ENCODE measurements at places on chromosomes 12 and 14.

DNA sequence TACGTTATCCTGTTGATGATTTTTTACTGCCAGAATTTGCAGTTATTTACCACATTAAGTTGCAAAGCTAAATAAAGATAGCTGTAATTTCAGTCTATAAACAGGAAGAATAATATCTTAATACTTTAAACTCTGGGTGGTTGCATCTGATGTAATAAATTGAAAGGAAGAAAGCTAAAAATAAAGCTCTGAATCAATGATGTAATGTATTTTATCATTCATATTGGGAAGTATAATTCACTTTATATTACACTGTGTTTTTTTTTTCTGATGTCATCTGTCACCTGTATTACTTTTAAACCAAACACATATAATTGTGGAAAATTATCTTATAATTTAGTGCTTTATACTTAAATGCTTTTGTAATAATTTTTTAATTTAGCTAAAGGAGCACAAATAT lies 37.1 kb downstream of the PDZRN4 start:
- no peak for DNase-seq

DNA sequence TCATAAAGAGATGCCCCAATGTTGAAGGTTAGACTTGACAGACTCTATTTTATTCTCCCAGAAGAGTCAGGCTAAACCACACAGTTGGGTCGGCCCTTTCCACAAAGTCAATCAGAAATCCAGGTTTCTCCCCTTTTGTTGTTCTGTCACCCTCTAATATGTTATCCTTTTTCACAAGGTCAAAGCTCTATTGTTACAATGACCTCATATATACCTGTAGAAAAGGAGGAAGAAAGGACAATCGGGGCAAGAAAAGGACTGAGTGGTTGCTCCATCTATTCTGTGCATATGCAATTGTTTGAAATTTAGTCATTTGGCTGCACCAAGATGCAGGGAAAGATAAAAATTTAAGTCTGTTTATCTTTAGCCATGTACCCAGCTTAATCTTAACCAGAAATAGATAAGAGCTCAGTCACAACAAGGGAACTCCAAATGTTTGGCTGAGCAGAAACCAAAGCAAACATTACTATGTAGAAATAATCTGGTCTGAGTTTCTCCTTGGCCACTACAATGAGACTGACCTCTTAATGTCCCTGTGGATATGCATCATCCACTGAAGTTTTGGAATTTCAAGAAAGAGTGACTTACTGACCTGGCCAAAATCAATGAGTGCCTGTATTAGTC lies 503.7 kb downstream of the GALC start:
- no peak for DNase-seq

- DNase-seq = no peak
These were observed 17.8 kb downstream of the SINHCAF start for GRCh38 chr12:31308116-31308515.

DNA sequence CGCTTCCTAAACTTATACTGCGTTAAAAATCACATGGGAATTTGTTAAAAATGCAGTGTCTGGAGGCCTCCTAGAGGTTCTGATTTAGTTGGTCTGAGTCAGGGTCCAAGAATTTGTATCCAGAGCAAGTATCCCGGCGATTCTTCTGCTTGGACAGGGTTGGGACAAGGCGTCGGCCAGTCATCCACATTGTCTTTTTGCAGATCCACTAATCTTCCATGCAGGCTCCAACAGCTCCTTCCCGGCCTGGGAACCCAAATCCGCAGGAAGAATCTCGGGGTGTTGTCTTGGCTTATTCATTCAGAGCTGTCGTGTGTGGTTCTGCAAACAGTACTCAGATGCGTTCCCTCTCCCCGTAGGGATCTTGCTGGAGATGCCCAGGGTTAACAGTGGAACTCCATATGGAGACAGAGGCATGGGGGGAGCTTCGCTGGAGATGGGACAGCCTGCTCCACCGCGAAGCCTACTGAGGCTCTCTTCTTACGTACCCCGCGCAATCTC lies 25.3 kb downstream of the GPRC5D start:
- DNase-seq = no peak

DNA sequence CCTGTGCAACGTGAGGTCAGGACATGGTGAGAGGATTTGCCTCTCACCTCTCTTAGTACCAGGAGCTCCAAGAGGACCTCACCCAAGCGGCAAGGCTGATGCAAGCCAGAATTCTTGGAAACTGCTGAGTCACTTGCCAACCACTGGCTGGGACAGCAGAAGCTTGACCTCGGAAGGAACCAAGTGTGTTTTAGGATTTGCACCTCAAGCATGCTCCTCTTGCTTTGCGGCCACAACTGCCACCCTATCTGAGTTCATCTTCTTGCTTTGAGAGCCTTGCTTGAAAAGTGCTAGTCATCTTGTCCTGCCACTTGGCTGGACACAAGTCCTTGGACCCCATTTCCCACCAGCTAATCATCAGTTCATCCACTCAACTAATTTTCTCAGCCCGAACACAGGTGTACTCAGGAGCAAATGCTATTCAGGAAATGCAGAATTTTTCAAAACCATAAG lies 195.8 kb downstream of the SLC25A21 start:
- no peak for DNase-seq

GRCh38 chr14:68362846-68363245 lies 430.0 kb downstream of the ZFP36L1 start:
- no peak for DNase-seq

GRCh38 chr14:80576401-80576800 lies 365.1 kb upstream of the DIO2 start:
- DNase-seq = no peak

GRCh38 chr12:50842637-50843493 lies at the start of gene TMPRSS12:
Gene TMPRSS12, plus strand, starts transcription at chr12:50842926. Its CDS starts 39 bp downstream, at chr12:50842965.
- DNase-seq = no peak

- no peak for DNase-seq
These were observed 150.4 kb downstream of the PHETA1 start for GRCh38 chr12:111218499-111218898.

- DNase-seq = no peak
These were observed at the start of gene IFNG for GRCh38 chr12:68159681-68160304. Gene IFNG, minus strand, starts transcription at chr12:68159740. Its CDS starts 125 bp downstream, at chr12:68159615.

DNA sequence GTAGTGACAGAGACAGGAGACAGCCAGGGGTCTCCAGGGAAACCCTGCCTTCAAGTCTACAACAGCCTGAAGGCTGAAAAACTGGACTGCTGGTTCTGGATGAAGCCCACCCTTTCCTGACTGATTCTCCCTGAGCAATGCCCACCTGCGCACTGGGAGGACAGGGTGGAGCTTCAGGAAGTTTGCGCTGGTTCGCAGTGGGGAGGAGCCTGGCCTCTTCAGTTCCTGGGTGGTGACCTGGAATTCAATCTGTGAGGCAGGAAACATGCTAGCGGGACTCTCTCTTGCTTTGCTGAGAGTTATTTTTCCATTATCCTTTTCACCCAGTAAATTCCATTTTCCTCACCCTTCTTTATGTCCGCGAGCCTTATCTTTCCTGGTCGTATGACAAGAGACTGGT lies 600.8 kb downstream of the TRHDE start:
- DNase-seq = no peak

DNA sequence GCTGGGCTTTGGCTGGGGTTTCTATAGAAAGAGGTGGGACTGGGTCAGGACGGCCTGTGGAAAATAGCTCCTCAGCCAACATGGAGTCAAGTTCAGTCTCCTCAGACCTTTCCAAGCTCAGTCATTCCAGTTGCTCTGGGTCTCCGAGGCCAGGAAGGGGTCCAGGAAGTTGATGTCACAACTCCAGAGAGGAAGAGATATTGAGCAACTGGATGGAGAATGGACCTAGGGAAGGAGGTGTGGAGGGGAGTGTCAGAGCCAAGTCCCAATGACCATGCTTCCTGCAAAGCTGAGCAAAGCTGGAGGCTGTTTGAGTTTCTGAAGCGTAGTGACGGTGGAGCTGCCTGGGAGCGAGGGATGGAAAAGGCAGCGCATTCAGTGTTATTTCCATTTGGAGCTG lies 86.1 kb downstream of the SLC24A4 start:
- DNase-seq = no peak

DNA sequence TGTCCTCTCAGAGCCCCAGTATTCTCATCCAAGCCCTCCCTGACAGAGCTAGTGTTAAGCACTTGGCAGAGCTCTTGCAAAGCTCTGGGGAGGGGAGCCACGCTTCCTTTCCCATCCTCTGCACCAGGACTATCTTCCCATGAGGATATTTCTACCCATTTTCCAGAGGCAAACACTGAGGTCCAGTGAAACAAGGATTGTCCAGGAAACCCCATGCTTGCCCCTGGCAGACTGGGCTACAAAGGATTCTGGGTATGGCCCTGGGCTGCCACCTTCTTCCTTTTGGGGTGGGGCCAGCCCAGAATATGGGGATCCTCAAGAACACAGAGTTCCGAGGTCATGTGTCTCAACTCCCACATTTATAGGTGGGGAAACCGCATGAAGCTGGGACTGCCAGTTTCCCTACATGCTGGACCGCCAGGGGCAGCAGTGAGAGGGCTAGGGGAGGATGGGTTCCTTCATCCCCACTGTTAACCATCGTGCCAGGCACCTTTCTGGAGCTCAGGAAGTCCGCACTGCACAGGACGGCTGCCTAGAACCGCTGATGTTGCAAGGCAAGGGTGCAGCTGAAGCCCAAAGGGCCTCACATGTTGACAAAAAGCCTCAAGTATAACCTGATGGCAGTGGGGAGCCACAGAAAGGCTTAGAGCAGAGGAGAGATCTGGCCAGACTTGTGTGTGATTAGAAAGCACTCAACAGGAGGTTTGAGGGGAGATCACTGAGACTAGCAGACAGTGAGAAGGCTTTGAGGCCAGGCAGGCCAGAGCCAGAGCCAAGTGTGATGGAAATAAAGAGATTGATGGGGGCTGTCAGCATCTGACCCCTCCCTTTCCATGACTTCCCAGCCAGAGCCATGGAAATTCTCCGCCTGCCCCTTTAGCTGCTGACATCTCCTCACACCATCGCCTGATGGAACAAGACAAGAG lies 5.5 kb upstream of the CCDC85C start:
- no peak for DNase-seq

DNA sequence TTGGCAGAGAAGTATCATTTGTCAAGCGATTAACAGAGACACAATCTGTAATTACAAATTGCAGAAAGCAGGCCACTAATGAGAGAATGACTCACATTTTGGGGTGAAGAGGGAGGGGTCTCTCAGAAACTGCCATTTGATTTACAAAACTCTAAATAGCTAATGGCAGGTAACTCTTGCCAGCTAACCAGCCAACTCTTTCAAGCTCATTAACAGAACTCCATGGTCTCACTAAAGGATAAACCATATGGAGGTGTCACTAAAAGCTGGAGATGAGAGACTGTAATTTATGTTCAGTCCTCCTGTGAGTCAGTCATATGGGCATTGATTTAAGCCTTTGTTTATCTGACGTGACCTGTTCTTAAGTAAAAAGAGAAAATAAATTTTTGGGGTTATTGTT lies 336.4 kb downstream of the FOXG1 start:
- DNase-seq = no peak

DNA sequence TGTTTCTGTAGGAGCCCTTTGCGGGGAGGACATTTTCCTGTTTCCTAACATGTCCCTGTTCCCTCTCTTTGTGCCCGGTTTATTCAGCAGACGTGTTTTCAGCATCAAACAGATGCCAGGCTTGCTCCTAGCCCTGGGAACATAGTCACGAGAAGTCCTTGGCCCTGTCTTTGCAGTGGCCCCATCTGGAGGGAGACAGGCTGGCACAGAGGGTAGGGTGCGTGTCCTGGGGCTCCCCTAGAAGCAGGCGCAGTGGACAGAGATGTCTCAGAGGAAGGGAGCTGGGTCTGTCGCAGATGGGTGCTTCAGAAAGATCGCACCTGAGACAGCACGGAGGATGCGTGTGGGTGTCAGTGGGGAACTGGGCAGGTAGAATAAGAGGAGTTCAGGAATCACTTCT lies 75.0 kb upstream of the DYNC1H1 start:
- no peak for DNase-seq

DNA sequence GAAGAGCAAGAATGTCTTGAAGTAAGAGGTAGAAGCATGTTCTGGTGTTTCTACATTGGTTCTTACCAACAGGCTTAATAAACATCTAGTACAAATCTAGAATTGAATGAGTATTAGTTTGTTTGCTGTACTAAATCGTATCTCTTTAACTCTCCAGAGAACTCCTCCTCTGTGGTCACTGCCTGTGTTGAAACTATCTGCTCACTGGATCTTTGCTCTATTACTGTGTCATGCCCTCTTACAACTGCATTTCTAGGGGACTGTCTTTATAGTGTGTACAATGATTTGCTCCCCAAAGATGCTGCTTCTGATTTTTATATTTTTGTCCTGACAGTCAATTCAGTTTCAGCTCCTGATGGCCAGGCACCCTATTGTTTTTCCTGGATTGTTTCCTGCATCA lies 50.1 kb upstream of the E2F7 start:
- DNase-seq = no peak

DNA sequence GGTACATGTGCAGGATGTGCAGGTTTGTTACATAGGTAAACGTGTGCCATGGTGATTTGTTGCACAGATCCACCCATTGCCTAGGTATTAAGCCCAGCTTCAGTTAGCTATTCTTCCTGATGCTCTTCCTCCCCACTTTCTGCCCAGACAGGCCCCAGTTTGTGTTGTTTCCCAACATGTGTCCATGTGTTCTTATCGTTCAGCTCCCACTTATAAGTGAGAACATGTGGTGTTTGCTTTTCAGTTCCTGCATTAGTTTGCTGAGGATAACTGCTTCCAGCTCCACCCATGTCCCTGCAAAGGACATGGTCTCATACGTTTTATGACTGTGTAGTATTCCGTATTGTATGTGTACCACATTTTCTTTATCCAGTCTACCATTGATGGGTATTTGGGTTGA lies 251.7 kb upstream of the NOVA1 start:
- DNase-seq = no peak

DNA sequence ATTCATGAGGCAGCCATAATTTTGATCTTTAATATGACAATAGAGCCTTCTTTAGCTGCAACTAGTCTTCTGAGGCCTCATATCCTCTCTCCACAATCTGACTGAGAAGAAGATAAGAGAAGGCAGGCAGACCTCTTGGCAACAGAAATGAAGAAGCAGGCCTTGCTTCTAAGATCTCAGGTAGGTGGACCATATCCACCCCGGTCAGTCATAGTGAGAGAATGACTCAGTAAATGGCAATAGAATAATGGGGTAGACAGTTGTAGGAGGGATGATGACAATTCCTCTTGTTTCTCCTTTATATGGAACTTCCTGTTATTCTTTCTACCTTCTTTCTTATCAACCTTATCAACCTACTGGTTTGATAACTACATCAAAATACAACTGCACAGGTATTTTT lies 246.7 kb upstream of the G2E3 start:
- DNase-seq = no peak

DNA sequence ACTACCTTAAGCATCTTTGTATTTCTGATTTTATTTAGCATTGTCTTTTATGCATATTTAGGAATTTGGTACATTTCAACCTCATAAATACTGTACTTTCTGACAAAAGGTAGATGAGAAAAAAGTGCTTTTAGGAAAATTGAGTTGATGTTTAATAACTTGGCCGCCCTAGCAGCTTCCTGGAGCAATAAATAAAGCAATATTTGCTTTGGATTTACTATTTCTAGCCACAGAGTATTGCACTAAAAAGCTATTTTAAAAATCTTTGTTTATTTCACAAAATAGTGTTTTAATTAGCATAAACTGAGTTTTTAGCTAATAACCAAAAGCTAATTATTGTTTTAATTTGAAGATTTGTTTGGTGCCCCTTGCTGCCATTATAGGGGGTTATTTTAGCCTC lies 9.5 kb downstream of the PAPOLA start:
- no peak for DNase-seq

- DNase-seq = no peak
These were observed 1.6 kb downstream of the FICD start for GRCh38 chr12:108516511-108517275.

Data from NCI-H1436 (cell line).